CD4-positive, alpha-beta T cell (primary cell): ENCODE measurements at places on chromosomes 6 and 20.
A peak's percentile ranks its signal among the peaks of the same experiment; 100 is the strongest.

DNA sequence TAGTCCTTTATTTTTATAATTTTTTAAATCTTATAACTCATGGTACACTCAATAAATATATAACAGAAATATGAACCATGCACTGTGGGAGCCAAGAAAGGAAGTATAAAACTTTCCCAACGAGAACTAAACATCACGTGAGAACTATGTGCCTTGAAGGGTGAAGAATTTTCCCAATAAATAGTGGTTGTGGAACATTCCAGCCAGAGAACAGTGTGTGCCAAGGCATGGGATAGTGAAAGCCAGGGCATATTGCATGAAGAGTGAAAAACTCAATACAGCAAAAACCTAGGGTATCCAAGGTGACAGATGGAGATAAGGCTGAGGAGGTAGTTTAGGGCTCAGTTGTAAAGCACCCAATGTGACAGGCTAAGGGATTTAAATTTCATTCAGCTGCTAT is 86.1 kb downstream of the SIM1 start:
- DNase-seq: no peak

DNA sequence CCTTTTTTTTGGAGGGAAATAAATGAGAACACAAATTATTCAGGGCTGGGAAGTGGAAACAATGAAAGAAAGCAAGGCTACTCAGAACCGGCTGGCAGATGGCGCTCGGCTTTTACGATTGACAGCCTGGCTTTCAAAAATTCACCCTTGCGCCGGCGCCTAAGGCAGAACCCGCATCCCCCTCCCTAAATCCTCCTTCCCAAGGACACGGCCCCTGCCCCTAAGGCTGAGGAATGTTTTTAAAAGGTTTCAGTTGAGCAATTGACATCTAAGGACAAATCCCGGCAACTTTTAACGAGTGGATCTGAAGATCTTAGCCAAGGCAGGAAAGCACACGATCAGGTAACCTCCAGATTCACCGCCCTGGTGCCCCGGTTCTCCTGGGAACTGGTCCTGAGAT is 16.3 kb downstream of the GNAS start:
- no peak for DNase-seq

DNA sequence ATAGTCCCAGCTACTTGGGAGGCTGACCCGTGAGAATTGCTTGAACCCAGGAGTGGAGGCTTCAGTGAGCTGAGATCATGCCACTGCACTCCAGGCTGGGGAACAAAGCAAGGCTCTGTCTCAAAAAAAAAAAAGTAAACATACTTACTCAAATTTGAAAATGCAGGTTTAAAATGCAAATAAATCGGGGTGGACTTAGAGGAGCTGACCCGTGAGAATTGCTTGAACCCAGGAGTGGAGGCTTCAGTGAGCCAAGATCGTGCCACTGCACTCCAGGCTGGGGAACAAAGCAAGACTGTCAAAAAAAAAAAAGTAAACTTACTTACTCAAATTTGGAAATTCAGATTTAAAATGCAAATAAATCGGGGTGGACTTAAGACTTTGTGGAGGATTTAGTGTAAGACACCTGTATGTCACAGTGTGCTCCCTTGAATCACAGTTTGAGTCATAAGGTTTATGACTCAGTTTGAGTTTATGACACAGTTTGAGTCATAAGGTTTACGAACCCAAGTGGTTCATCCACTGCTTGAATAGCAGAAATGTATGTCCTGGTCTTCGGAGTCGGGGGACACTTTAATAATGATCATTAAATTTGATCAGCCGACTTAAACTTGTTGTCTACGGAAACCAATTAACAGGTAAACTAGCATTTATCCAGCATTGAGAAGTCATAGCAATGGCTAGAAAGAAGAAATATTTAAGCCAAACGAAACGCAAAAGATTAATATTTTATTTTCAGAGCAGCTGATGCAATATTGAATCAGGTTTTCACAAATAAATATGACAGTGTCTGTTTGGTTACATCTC is 6.8 kb upstream of the MRPS10 start:
- DNase-seq: no peak

DNA sequence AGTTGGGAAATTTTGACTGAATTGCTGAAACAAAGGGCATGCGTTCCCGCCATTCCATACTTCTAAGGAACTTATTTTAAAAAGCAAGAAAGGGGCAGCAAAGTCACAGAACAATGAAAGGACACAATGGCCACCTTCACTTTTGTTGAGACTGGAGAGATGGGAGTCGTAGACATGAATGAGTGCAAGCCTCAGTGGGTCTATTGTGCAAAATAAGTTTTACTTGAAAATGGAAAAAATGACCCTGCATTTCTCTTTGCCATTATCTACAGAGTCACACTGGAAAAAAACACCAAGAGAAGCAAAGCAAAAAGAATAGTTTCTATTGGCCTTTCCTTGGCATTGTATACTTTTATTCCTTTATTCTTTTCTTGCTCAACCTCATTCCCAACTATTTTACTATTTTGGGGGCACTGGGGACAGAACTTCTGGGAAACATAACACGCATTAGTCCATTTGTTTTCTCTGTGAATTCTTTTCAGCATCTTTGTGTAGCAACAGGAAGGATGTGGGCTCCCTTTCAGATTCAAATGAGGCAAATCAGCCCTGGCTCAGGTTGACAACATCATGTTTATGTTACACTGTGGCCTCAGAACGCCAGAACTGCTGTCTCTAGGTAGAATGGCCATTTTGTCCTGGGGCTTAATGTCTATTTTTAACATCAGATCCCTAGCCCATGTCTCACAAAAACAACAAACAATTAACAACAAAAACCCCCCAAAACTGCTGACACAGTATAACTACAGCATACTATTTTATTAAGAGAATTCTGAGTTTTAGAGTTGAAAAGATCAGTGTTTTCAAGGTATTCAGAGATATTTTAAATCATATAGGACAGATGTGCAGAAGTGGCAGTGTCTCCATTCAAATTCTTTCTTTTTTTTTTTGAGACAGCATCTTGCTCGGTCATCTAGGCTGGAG is 122.2 kb downstream of the FYN start:
- peak; percentile 52 for DNase-seq

DNA sequence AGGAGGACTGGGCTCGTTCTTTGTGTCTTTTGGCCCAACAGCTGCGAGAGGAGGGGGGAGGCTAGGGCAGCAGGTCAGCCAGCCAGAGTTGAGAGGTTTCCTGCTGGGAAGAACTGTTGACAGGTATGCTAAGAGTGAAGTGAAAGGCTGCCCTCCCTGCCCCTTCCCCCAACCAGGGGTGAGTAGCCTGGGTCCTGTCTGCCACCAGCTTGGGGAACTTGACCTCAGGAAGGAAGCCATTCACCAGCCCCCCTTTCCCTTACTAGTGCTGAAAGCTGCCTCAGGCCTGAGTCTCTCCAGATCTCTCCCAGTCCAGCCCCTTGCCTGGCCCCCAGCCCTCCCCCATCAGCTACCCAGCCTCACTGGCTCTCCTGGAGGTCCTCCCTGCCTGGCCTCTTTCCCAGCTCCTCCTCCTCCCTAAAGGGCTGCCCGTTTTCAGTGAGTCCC is 20.7 kb upstream of the ZNF76 start:
- DNase-seq: no peak

- DNase-seq: no peak
Measured at GRCh38 chr6:16277101-16277981, 39.0 kb downstream of the GMPR start.

DNA sequence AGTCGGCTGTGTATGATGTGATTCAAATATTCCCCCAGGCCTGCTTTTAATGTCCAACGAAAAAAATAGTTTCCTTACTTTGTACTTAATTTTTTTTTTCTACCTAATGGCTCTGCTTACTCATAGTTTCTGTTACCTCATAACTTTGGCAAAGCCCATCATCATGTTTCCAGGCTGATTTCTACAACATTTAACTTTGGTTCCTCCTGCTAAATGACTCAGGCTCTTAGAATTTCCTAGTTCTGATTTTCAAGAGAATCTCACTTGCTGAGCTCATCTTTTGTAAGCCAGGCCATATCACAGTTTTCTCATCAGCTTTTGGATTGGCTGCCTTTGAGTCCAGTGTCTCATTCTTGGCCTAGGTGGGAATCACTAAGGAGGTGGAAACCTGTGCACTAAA is 323.1 kb downstream of the HDGFL1 start:
- DNase-seq: no peak

GRCh38 chr6:72947534-72947933 is 277.8 kb downstream of the KHDC1L start:
- no peak for DNase-seq

DNA sequence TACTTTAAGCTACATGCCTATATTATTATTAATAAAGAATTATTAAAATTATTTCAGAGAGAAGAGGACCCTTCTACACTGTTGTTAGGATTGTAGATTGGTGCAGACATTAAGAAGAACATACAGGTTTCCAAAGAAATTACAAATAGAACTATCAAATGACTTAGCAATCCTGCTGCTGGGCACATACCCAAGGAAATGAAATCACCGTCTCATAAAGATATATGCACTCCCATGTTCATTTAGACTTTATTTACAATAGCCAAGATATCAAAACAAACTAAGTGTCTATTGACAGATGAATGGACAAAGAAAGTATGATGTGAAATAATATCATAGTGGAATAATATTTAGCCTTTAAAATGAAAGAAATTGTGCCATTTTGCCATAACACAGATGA is 687.7 kb upstream of the POU3F2 start:
- DNase-seq: no peak

DNA sequence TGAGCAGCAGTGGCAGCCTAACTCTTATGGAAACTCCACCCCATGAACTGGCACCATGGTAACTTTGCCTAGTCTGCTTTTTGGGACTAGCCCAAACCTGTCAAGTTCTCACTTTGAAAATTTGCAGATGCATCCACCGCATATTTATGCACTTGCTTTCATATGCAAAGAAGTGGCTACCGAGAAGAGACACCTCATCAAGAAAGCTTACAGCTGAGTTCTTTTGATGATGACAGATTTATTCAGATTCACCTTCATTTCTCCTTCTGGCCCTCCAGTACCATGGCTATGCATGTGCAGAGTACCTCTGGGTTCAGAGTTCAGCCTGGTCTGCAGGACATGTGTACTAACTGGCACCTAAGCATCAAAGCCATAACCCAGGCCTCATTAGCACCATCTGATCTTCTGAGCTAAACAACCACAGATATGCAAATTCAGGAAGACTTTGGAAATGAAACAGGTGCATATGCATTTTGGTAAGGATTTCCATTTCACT is 154.3 kb upstream of the TENT5A start:
- no peak for DNase-seq

- no peak for DNase-seq
Measured at GRCh38 chr6:100475554-100476320, 11.0 kb upstream of the SIM1 start.

GRCh38 chr6:36759148-36759759 is 61.6 kb downstream of the RAB44 start:
- peak; percentile 73 for DNase-seq

DNA sequence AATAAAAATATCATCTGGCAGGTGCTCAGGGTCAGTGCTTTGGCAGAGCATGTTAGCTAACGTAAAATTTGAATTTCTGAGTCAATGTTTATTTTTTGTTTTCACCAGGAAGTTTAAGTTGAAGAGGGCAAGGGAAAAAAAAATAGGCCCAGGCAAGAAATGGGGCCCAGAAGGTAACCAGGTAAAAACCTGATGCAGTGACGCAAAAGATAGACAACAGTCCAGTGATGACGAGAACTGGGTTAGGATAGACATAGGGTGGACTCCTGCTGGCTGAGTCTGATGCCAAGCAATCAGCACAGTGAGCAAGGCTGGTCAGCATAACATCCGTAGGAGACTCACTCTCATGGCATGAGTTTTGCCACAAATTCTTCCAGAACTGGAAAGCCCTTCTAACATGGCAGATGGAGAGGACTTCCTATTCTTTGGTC is 42.2 kb downstream of the ZHX3 start:
- no peak for DNase-seq

- DNase-seq: peak; percentile 81
Measured at GRCh38 chr6:81752921-81753710, 635 bp upstream of the TENT5A start.

GRCh38 chr6:63305277-63305676 is 14.5 kb downstream of the LGSN start:
- DNase-seq: no peak

GRCh38 chr20:50744143-50744792 is 12.9 kb downstream of the PARD6B start:
- DNase-seq: no peak

- no peak for DNase-seq
Measured at GRCh38 chr20:48766205-48766604, 61.6 kb downstream of the PREX1 start.

DNA sequence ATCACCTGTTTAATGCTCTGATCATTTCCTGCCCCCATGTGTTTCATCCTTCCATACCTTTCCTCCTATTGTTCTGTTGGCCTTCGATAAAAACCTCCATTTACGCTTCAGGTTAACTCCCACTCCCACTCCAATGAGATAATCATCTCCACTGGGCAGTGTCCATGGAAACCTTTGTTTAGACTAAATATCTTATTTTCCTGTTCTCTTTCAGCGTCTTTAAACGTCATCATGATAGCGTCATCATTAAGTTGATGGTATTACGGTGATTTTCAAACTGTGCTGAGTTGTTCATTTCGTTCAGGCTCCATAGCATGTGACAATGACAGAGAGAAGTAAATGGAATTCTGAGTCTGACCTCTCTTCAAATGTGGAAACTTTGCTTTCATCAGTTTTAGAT is 970.5 kb upstream of the SLC35B3 start:
- no peak for DNase-seq
